Ascending aorta (tissue), 2 donors: ENCODE measurements at places on chromosomes 3 and 15.

DNA sequence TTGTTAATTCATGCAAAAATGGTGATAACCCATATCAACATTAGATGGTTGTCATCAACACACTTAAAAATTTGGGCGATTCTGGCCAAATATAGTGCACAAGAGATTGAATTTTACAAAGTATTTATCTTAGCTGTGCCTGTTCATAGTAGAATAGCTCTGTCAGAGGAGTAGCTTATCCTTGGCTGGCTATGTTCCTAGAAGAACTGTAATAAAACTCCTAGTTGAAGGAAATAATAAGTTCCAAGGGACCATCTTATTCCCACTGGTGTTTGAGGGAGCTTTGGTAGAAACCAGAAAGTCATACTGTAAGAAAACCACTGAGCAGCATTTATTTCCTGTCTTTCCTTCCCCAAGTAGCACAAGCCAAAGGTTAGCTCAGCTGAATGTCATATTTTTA, 201.8 kb downstream of the GRM7 start:
- DNase-seq: no peak

- no peak for DNase-seq
These were observed 9.1 kb downstream of the GHRL start for GRCh38 chr3:10283638-10284037.

DNA sequence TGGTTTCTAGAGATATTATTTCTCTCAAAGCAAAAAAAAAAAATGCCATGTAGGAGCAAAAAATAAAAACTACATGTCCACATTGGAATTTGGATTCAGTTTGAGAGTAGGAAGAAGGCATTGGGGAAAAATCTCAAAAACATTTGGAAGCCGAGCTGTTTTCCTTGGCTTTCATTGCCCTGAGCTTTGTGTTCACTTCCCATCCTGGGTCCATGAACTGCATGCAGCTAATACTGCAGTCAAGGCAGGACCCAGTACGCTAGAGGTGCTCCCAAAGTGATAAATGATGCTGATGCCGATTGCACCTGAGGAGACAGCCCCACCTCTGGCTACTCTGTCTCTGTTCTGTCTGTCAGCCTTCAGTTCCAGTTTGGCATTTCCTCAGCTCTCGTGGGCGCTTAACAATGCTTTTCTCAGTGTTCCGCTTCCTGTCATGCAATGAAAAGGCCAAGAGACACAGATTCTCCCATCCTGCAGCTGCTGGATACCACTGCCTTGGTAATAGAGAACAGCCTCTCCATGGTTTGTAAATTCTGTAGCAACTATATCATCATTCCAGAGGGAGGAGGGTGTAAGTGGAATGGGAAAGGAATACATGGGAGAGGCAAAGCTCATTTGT, 181.8 kb downstream of the RYR3 start:
- no peak for DNase-seq

GRCh38 chr3:186414735-186415419, 52.8 kb upstream of the DGKG start:
- DNase-seq: no peak

DNA sequence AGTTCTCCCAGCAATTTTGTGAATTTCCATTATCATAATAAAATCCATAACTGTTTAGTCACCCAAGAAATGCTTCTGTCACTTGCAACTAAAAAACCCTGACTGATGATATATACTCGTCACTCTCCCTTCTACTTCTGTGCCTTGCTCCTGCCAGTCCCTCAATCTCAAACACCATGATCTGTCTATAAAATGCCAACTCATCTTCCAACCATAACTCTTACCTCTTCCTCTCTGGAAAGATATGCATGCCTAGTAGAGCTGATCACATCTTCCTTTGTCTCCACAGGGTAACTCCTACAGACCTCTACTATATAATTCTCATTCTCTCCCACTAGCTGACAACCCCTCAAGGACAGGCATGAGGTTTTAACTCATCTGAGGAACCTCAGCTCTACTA, 5.2 kb upstream of the VEPH1 start:
- DNase-seq: no peak

DNA sequence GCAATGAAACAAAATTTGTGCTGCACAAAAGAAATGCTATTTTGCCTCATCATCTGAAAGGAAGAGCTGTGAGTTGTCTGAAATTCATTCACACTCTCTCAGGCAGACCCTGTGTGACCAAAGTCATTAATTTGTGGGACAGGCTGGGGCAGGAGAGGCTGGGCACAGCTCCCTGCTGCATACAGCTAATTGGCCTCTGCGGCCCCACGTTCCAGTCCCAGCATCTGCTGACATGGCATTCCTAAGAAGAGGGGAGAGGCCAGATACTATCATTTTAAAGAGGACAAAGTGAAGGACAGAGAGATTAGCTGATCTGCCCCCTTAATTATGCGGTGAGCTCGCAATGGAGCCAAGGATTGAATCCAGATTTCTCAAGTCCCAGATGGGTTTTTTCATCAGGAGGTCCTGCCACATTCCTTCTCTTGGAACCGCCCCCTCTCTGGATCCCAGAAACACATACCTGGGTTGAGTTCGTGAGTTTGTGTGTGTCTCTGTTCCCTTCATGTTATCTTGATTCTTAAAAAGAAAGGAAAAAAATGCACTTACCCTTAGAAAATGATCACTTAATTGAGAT, 25.1 kb downstream of the POLR2M start:
- DNase-seq: no peak

GRCh38 chr15:45132844-45133560, 3.2 kb downstream of the DUOX1 start:
- no peak for DNase-seq

GRCh38 chr3:156106721-156107373, 13.5 kb upstream of the KCNAB1 start:
- no peak for DNase-seq

DNA sequence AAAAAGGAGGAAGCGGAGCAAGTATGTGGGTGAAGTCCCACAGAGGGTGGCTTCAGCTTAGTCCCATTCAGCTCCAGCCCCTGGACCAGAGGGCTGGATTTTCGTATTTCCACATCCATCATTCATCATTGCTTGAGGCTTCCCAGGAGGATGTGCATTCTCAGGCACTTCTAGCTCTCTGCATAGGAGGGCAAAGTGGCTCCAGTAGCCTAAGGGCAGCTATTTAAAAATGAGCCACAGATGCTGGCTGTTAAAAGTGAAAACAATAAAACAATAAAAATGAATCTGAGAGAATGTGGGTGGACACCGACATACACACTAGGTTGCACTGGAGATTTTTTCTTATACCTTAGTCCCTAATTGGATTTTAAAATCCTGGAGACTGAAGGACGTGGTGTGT, 629.2 kb upstream of the ZNF385D start:
- no peak for DNase-seq

GRCh38 chr3:15977090-15977489, 179.3 kb upstream of the ANKRD28 start:
- DNase-seq: no peak

DNA sequence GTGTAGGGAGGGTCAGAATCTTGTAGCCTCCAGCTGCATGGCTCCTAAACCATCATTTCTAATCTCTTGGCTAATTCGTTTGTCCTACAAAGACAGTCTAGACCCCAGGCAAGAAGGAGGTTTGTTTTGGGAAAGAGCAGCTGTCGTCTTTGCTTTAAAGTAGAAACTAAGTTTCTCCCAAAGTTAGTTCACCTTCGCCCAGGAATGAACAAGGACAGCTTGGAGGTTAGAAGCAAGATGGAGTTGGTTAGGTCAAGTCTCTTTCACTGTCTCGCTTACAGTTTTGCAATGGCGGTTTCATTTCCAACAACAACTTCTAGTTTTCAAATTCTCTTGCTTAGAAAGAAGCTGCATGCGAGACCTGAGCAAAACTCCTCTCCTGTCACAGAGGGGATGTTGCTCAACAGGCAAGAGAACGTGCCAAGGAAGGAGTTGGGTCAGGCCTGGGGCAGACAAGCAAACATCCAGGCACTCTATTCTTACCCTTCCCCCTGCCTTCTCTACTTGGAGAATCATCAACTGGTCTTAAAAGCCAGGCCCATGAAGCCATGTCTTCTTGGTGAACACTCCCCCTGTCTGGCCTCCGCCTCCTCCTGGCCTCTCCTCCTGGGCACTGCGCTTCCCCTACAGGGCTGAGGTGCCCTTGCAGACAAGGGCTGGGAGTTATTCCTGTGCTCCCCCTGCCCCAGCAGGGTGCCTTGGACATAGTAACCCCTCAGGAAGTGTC, 57.6 kb downstream of the TMEM44 start:
- DNase-seq: peak; percentile 81

DNA sequence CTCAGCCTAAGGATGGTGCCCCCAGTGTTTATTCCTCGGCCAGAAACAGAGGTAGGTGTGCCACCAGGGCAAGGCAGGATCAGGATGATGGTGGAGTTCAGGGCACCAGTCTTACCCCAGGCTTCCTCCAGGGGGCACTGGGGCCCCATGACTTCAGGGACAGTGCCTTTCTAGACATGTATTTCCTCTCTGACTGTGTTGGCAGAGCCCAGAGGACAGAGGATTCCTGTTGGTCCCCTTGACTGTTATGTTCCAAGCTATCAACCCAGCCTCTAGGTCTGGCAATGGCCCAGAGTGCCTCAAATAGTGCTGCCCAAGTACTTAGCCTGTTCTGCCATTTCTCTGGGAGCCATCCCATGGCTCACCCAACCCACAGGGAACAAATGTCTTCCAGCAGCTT, 2.8 kb downstream of the HEMK1 start:
- no peak for DNase-seq

GRCh38 chr15:77282333-77282732, 137.6 kb downstream of the PEAK1 start:
- DNase-seq: no peak

DNA sequence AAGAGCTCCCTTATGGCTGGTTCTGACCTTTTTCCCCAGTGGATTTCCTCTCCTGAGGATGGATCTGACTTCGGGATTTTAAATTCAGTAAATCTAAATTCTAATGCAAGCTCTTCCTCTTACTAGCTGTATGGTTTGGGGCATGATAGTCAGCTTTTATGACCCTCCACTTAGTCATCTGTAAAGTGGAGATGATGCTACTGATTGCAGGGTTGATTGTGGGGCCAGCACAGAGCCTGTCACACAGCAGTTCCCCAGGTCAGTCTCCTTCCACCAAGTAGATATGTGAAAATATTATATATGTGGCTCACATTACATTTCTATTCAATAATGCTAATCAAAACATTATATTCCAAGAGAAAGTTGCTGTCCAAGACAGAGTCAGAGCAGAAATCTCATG, 141.3 kb upstream of the UBE2E1 start:
- no peak for DNase-seq

- DNase-seq: no peak
These were observed 1.8 kb downstream of the SETD2 start for GRCh38 chr3:47161983-47162696.

- DNase-seq: no peak
These were observed 9.1 kb downstream of the CCR4 start for GRCh38 chr3:32960404-32961170.

GRCh38 chr3:63877737-63878393, 14.2 kb downstream of the ATXN7 start:
- DNase-seq: no peak

DNA sequence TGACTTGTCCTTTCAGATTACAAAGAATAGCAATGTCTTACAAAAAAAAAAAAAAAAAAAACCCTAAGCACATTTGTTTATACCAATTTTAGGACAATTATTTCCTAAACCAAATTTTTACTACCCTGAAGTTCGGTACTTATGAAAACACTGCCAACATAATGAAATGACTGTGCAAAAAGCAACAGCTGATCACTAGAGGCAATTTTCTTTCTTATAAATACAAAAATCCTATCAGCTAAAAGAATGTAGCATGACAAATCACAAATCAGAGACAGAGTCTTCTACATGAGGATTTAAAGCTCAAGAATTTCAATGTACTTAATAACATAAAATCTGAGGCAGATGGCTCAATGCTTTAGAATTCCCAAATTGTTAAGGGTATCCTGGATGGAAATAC, 191.8 kb downstream of the MAGI1 start:
- DNase-seq: no peak

GRCh38 chr3:16309558-16309957, 44.5 kb downstream of the OXNAD1 start:
- DNase-seq: no peak

GRCh38 chr15:90181776-90182175, 19.4 kb upstream of the SEMA4B start:
- no peak for DNase-seq

DNA sequence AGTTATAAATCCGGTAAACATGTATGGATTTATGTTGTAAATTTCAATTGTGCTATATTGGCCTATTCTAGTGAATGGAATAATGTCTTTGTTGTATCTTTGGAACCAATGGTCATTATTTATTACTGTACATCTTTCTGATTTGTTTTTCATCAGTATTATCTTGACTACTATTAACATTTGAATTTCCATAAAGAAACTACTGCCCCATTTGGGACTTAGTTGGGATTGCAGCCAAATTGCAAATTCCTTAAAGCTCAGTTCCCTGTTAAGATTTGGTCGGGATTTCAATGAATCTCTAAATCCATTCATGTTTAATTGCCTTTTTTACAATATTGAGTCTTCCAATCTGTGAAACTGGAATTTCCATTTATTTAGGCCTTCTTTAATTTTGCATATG, 822.4 kb upstream of the CADM2 start:
- no peak for DNase-seq

- DNase-seq: no peak
These were observed 169.5 kb upstream of the ROPN1 start for GRCh38 chr3:124161448-124161847.

GRCh38 chr15:86555098-86555497, 475.4 kb downstream of the AGBL1 start:
- DNase-seq: no peak

DNA sequence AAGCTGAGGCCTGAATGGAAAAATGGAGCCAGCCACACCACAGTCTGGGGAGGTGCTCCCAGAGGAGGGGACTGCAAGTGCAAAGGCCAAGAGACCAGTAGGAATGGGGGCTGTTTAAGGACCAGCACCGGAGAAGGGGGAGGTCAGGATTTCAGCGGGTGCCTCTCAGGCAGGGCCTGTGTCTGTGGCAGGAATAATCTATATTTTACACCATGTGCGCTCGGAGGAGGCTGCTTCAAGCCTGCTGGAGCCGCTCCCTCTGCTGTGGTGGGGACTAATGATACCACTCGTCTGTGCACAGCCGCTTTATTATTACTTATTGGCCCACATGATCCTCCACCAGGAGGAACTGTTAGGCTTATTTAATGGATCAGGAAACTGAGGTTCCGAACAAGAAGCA, 45.3 kb downstream of the TPRA1 start:
- no peak for DNase-seq

- DNase-seq: peak; percentile 67
These were observed at the start of gene PLCD1 for GRCh38 chr3:38029400-38030125. Gene PLCD1, minus strand, starts transcription at chr3:38029642. Its CDS starts 103 bp downstream, at chr3:38029539.

GRCh38 chr3:188126276-188126675, 27.7 kb upstream of the LPP start:
- no peak for DNase-seq

DNA sequence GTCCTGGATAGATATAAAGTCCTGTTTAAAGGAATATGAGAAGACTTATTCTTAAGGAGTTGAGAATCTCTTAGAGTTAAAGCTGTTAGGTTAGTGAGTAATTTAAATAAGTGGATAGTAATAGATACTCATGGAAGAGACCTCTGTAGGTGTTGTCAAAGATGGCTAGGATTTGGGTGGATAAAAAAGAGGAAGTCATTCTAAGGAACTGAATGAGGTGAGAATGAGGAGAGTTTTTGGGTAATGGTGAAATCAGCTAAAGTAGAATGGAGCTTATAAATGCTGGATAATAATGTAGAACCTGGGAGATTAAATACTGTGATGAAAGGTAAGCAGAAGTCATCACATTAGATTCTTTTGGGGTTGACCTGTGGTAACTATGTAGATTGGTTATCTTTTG, 8.1 kb downstream of the ARIH1 start:
- no peak for DNase-seq
